ENCODE measurements at places on chromosomes 3 and 15.

- DNase-seq = no peak
These were observed 122.4 kb downstream of the NR1D2 start for GRCh38 chr3:24067483-24067882.

DNA sequence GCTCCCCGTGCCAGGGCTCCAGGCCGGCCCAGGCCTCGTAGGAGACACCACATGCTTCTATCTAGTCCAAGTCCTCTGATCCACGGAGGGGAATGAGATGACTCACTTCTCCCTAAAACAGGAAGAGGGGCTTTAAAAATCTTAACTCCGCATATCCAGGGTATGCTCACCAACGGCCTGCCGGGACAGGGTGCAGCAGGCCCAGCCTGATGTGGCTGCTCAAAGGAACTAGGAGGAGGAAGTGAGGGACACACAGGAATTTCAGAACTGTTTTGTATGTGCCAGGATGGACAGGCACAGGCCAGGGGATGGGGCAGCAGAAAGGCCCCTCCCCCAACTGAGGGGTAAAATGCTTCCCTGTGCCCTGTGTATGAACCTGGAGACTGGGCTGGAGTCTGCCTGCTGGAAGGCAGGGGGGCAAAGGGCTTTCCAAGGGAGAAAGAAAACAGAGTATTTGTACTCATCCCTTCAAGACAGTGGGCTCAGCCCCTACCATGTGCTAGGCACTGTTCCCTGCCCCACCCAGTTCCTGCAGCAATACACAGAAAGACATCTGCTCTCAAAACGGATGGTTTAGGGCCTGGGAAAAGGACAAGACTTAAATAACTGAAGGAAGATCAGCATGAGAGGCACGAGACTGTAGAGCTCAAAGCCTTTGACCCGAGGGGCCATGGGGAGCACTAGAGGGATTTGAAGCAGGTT lies 22.1 kb downstream of the CHDH start:
- no peak for DNase-seq

DNA sequence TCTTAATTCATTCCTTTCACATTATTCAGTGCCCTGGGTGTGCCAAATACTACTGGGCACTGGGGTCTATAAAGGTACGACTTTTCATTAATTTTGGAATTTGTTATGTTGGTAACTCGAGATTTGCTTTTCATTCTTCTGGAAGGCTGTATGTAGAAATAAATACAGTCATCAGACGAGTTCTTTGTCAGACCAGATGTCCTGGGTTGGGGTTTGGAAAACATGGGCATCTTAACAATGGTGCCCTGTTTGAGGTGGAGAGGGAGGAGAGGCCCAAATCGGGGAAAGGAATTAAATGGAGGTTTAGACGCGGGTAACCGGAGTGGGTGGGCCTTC lies 662 bp upstream of the GLCE start:
- DNase-seq = no peak

GRCh38 chr15:41780266-41780665 lies 6.0 kb downstream of the MAPKBP1 start:
- DNase-seq = no peak

DNA sequence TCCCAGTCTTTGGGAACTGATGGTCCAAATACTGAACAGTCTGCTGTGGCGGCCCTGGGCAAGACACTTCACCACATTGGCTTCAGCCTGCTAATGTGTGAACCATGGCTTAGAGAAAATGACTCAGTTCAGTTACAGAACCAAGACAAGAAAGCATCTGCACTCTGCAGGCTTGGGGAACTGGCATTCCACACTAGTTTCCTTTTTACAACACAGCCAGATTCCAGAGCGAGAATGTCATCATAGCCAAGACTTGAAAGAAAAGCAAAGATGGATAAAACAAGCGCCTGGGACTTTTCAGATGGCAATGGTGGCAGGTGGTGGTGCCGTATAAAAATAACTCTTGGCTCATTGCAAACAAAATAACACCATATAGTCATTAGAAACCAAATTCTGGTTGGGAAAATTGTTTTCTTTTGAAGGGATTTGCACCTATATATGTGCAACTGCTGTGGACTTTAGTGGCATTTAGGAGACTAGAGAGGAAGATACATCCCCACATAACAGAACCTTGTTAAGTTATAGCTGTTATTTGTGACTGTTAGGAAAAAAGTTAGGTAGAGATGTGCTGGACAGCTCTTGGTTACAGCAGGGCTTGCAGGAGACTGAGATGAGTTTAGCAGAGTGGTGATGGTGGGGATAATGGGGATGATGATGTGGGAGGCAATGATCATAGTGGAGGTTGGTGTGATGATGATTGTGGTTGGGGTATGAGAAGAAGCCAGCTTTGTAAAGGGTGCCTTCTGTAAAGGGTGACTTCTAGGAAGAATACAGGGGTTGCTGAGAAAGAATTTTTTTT lies 273.6 kb downstream of the THRB start:
- DNase-seq = no peak

DNA sequence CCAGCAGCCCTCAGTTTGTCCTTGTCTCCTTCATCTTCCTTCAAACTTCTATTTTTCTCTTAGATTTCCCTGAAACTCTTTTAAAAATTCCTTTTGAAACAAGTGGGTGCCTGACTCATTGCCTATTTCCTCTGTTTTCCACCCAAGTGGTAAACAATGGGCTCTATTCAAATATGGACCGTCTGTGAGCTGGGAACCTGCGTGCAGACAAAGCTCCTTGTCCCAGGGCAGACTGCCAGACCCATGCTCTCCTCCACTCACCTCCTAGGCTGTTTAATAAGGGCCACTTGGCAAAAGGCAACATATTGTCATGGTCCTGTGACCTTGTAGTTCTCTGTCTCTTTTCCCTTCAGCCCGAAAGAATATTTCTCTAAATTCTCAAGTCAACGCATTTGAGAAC lies 332.7 kb upstream of the THBS1 start:
- no peak for DNase-seq

DNA sequence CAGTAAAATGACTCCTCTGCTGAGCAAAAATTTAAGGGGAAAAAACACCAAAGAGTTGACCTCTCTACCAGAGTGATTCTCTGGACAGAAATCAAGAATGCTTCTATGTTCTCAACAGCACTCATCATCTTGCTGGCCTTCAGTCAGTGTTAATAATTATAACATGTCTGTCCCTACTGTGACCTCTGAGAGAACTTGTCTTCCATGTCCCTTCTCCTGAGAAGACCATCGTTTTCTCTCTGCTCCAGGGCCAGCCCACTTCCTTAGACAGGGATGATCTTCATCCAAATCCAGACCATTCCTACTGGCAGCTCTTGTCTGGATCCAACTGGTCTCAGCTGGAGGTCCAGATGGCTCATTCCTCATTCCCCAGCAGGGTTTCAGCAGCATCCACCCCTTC lies 139.0 kb upstream of the NECTIN3 start:
- DNase-seq = no peak

DNA sequence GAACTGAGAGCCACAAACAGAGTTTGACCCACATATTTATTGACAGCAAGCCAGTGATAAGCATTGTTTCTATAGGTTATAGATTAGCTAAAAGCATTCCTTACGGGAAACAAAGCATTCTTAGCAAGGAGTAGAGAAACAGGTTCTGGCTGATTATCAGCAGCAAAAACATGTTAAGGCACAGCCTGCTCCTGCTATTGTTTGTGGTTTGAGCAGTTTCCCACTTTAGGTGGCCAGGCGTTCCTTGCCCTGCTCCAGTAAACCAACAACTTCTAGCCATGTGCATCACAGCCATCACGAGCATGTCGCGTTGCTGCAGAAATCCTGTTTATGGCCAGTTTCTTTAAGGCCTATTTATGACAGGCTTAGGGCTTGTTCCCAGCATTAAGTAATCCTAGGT lies 44.7 kb upstream of the C2CD4B start:
- DNase-seq = no peak

DNA sequence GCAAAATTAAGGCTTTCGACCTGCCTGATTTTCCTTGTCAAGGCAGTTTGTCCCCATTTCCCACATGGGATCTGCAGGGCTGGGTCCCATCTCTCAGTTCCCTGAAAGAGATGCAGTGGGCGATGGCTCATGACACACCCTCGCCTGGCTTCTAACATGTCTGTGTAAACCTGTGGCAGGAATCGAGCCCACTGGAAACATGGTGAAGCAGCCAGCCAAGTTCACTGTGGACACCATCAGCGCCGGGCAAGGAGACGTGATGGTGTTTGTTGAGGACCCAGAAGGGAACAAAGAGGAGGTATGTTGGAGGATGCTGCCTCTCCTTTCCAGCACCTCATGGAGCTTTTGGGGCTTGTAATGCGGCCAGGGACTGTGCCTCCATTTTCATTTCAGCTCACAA lies 86.4 kb downstream of the FLNB start:
- DNase-seq = no peak

DNA sequence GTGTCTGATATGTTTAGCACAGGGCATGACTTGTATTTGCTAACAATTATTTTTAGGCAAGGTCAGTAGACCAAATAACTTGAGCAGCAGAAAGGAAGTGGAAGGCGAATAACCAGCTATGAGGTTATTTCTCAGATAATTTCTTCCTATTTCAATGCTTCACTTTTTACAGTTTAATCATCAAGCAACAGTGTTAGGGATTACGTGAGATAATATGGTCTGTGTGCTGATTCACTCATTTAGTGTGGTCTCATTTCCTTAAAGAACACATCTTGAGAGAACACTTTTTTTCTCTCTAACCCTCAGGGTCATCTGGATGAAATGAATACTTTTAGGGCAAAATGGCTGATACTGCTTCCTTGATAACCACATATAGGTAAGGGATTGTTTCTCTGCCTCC lies 126.0 kb upstream of the CCNL1 start:
- no peak for DNase-seq

- no peak for DNase-seq
These were observed 448.7 kb downstream of the TAFA4 start for GRCh38 chr3:68483601-68484000.
